Neural progenitor cell (in vitro differentiated cells): ENCODE measurements at places on chromosomes 4 and X.

DNA sequence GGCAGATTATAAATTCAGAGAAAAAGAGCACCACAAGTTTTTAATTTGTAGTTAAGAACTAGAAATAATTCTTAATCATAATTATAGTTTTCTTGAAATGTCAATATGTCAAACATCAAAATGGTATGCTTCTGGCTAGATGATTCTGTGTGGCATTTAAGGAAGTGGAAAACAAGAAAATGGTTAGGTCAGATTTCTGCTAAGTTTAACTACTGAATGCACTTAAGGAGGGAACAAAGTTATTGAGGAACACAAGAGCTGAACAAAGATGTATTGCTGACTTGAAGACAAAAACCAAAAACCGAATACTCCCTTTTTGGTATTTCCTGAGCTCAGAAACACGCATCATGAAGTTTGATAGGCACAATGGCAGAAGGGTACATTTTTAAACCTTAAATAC lies 58.7 kb upstream of the GPR34 start:
- no peaks in the 10 kb centered on the region for H3K4me1 ChIP-seq
- H3K4me3 ChIP-seq: no peak overlapping the region
- no peaks in the 10 kb centered on the region for H3K36me3 ChIP-seq
- H3K27me3 ChIP-seq: no peaks in the 10 kb centered on the region

DNA sequence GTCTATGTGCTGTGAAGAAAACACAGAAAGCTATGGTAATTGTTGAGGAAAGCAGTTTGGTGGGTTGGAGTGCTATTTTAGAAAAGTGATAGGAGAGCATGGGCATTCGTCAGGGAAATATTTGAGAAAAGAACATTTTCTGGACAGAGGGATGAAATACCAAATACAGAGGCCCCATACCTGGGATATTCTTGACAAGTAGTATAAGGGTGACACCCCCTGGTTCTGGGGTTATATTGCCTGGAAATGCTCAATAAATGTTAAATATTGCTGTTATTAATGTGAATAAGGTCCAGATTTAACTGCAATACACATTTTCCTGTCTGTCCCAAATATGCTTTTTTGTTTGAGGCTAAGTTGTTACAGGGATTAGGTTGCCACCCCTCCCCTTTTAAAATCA lies 42.9 kb downstream of the WWC2 start:
- peaks cover 10% of the 10 kb centered on the region for H3K4me1 ChIP-seq
- no peak for DNase-seq
- H3K4me3 ChIP-seq: no peak overlapping the region
- H3K27me3 ChIP-seq: no peaks in the 10 kb centered on the region

- H3K4me1 ChIP-seq: no peaks in the 10 kb centered on the region
- no peaks in the 10 kb centered on the region for H3K27me3 ChIP-seq
- no peak for DNase-seq
- H3K27ac ChIP-seq: no peak overlapping the region
- H3K4me3 ChIP-seq: no peak overlapping the region
Measured at GRCh38 chrX:77114501-77114900, 332.7 kb upstream of the FGF16 start.

GRCh38 chr4:72286185-72286584 lies 254.4 kb downstream of the NPFFR2 start:
- no peaks in the 10 kb centered on the region for H3K36me3 ChIP-seq
- no peaks in the 10 kb centered on the region for H3K27me3 ChIP-seq
- H3K27ac ChIP-seq: no peak overlapping the region
- no peak for DNase-seq
- H3K4me3 ChIP-seq: no peak overlapping the region

- no peak overlapping the region for H3K27ac ChIP-seq
- H3K36me3 ChIP-seq: no peaks in the 10 kb centered on the region
- H3K4me3 ChIP-seq: no peak overlapping the region
- no peaks in the 10 kb centered on the region for H3K27me3 ChIP-seq
- no peak for DNase-seq
Measured at GRCh38 chr4:142813388-142813787, 32.7 kb downstream of the INPP4B start.

DNA sequence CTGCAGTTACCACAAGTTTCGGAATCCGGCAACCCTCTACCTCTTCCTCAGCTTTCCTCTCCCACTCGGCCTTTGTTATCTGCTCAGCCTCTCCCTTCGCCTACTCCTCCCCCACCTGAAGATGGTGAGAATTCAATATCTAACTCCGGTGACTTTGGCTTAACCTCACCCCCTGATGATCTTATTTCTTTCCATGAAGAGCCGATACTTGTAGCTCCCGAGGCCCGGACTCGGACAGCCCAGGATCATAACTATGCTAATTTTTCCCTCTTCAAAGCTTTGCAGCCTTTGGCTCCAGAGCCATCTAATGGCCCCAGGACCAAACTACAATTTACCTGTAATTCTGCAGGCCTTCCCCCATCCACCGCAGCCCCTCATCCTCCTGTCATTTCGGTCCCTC lies 32.0 kb upstream of the MGST2 start:
- H3K4me3 ChIP-seq: peak overlapping the region; percentile 32
- H3K27ac ChIP-seq: no peak overlapping the region
- H3K27me3 ChIP-seq: peaks cover 18% of the 10 kb centered on the region
- H3K4me1 ChIP-seq: peaks cover 26% of the 10 kb centered on the region
